ENCODE measurements at places on chromosomes 5 and 9. TPM values are rescaled to one million over a fixed set of nuclear protein-coding genes. Genes with fewer than 3 reads are reported as not detected.

FOXI1 gene
- 1.2 TPM for total RNA-seq

MSH3 gene
- 14.9 TPM for total RNA-seq

PDZD2 gene
- total RNA-seq = 10.3 TPM

KCNN2 gene
- total RNA-seq = 13.9 TPM

FOXD4L4 gene
- total RNA-seq = not detected

C9 gene
- total RNA-seq = not detected

GARIN3 gene
- not detected for total RNA-seq

PAEP gene
- 3.0 TPM for total RNA-seq

PCDHGA12 gene
- 6.8 TPM for total RNA-seq

BTNL3 gene
- 1.6 TPM for total RNA-seq

TMEM215 gene
- not detected for total RNA-seq

SLC25A2 gene
- 0.23 TPM for total RNA-seq

ZNF354C gene
- 6.5 TPM for total RNA-seq

PCDHGB1 gene
- total RNA-seq = 3.9 TPM

BAAT gene
- not detected for total RNA-seq

CATSPER3 gene
- total RNA-seq = not detected

SERF1B gene
- 45.8 TPM for total RNA-seq

EXOSC2 gene
- total RNA-seq = 18.4 TPM

PCDHGA6 gene
- total RNA-seq = 8.4 TPM

FRMD3 gene
- total RNA-seq = 3.4 TPM

PCDHAC1 gene
- total RNA-seq = 3.9 TPM

FOXD4L3 gene
- not detected for total RNA-seq

GPR21 gene
- total RNA-seq = not detected

FOXD4L6 gene
- 0.09 TPM for total RNA-seq

FAM169A gene
- 16.6 TPM for total RNA-seq

TLE1 gene
- total RNA-seq = 61.0 TPM

RGS7BP gene
- total RNA-seq = 3.7 TPM

FSTL4 gene
- total RNA-seq = 10.1 TPM

NIPAL4 gene
- 2.8 TPM for total RNA-seq

GLRA1 gene
- not detected for total RNA-seq

PMPCA gene
- 58.7 TPM for total RNA-seq

TMEM171 gene
- not detected for total RNA-seq

CCDC152 gene
- total RNA-seq = 0.36 TPM

AK1 gene
- 22.2 TPM for total RNA-seq

RELL2 gene
- 7.2 TPM for total RNA-seq

ARHGEF39 gene
- 1.1 TPM for total RNA-seq

PCDHA7 gene
- 0.46 TPM for total RNA-seq

TMC1 gene
- 3.0 TPM for total RNA-seq

PIP5KL1 gene
- total RNA-seq = 3.1 TPM

LECT2 gene
- not detected for total RNA-seq

NTNG2 gene
- total RNA-seq = 12.7 TPM

OTULINL gene
- 20.6 TPM for total RNA-seq

TYRP1 gene
- 0.80 TPM for total RNA-seq

CDC14B gene
- 27.0 TPM for total RNA-seq

HSPB3 gene
- 4.1 TPM for total RNA-seq

NUTM2G gene
- total RNA-seq = not detected

SPINK13 gene
- total RNA-seq = not detected

STKLD1 gene
- total RNA-seq = 0.87 TPM

DMGDH gene
- 9.9 TPM for total RNA-seq

PHYHD1 gene
- total RNA-seq = 36.4 TPM

GTF3C4 gene
- total RNA-seq = 16.0 TPM

FAM200C gene
- total RNA-seq = 6.3 TPM

ELP1 gene
- 30.3 TPM for total RNA-seq

SLC34A1 gene
- total RNA-seq = not detected

FREM1 gene
- total RNA-seq = 2.0 TPM

HACD4 gene
- 2.4 TPM for total RNA-seq

All from prostate gland (tissue), 2 donors.